Caudate nucleus (tissue), 63 donors: ENCODE measurements at places on chromosomes 13 and 19.
A peak's percentile ranks its signal among the peaks of the same experiment; 100 is the strongest.

- no peak for DNase-seq
These were observed 133.3 kb upstream of the WASF3 start for GRCh38 chr13:26424181-26424580.

GRCh38 chr19:55673465-55673864 is 1.6 kb upstream of the EPN1 start:
- no peak for DNase-seq

DNA sequence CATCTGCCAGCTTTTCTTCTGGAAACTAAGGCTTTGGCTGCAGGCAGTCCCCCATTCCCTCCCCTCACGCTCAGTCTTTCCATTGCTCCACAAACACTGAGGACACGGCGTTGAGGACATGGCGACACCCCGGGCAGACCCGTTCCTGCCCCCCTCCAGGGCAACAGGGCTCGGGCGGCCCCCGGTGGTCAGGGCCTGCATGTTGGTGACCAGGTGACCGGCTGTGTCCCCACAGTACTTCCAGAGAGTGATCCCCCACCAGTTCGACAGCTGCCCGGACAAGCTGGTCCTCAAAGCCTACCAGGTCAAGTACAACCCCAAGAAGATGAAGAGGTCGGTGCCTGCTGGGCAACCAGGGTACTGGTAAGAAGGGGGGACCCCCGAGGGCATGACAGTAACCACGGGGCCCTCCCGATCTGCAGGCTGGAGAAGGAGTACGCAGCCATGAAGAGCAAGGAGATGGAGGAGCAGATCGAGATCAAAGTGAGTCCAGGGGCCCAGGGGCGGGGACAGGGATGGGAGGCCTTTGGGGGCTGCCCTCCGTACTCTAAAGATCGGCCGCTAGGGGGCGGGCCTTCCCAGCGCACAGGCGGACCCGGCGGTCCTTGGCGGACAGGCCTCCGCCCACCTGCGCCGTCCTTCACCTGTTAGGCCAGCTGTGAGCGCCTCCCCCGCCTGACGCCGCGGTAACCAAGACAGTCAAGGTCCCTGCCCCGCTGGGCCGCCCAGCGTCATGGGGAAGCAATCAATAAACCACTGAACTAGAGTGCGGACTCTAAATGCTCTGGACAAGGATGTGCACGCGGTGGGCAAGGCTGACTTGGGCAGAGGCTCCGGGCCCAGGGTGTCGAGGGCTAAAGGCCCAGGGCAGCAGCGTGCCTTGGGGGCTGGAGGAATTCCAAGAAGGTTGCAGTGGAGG is 21.1 kb downstream of the PRR36 start:
- peak; percentile 54 for DNase-seq

- no peak for DNase-seq
These were observed 11.3 kb upstream of the PLA2G4C start for GRCh38 chr19:48121909-48122371.

- no peak for DNase-seq
These were observed 27.3 kb downstream of the LRFN3 start for GRCh38 chr19:35963514-35963913.

DNA sequence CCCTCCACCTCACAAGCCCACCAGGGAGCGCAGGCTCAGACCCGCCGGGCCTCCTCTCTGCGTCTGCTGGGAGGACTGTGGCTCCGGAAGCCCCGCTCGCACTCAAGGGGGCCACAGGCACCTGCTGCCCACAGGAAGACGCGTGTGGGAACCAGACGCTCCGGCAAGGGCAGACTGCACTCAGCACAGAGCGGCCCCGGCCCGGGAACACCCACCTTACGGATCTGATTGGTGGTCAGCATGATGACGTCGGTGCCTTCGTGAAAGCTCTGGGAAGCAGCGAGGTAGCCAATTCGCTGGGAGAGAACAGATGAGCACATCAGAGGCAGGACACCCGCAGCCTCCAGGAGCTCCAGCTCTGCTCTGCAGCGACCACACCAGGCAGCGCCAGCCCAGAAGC is 14.6 kb downstream of the AP3D1 start:
- no peak for DNase-seq

DNA sequence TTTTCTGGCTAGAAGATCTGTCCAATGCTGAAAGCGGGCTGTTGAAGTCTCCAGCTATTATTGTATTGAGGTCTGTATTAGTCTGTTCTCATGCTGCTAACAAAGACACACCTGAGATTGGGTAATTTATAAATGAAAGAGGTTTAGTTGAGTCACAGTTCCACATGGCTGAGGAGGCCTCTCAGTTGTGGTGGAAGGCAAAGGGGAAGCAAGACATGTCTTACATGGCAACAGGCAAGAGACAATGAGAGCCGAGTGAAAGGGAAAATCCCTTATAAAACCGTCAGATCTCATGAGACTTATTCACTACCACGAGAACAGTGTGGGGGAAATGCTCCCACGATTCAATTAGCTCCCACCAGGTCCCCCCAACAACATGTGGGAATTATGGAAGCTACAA is 980.4 kb downstream of the SLITRK5 start:
- no peak for DNase-seq

DNA sequence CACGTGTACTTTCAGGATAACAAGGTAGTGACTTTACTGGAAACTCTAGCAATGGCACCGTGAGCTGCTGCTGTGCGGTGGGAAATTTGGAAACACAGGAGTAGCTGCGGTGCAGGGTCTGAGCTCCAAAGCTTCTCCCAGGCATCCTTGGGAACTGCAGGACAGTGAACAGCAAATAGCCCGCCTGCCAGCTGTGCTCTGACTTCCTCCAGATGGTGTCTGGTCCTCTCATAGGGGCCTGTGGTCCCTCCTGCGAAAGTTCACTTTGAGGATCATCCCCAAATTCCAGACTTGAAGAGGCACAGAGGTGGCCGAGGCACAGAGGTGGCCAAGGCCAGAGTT is 287.3 kb upstream of the MAB21L1 start:
- no peak for DNase-seq

- DNase-seq, result no peak
These were observed 95.2 kb downstream of the GGACT start for GRCh38 chr13:100493418-100493817.

GRCh38 chr13:29799041-29799440 is 51.4 kb downstream of the UBL3 start:
- no peak for DNase-seq

GRCh38 chr19:55493052-55493644 is 4.9 kb downstream of the SSC5D start:
- no peak for DNase-seq

DNA sequence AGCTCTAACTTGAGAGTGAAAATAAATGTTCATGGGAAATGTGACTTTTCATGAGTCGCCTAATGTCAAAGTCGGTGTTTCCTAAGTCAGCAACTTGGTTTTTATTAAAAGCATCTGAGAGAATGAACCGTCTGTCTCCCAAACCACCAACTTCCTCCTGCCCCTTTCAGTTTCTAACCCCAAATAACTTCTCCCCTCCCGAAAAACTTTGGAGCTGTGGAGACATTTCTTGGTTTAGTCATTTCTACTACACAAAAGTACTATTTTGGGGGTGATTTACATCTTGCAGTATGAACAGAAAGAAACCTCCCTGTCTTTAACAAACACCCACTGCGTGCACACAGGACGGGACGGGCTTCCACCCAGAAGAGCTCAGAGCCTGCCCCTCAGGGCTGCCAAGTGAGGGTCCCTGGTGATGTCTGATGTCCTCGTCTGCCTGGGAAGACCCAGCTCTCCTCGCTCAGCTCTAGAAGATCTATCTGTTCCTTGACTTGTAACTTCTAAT is 65.0 kb downstream of the RASA3 start:
- no peak for DNase-seq

DNA sequence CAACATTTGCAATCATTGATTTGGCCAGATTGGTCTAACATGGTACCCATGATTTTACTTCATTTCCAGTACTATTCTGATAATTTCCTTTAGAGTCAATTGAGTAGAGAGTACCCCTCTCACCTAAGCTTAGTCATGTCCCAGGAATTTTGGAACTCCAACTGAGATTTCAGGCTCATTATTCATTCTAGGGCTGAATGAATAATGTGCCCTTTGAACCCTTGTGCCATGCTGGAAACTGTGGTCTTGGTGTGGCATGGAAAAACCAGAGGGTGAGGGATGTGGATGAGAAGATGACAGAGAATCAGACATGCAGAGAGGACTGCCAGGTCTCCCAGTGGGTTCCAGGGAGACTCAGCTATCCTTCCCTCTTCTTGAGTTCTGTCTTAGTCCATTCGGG is 30.2 kb downstream of the ITM2B start:
- no peak for DNase-seq

- no peak for DNase-seq
These were observed 116.0 kb upstream of the ARGLU1 start for GRCh38 chr13:106683918-106684317.

DNA sequence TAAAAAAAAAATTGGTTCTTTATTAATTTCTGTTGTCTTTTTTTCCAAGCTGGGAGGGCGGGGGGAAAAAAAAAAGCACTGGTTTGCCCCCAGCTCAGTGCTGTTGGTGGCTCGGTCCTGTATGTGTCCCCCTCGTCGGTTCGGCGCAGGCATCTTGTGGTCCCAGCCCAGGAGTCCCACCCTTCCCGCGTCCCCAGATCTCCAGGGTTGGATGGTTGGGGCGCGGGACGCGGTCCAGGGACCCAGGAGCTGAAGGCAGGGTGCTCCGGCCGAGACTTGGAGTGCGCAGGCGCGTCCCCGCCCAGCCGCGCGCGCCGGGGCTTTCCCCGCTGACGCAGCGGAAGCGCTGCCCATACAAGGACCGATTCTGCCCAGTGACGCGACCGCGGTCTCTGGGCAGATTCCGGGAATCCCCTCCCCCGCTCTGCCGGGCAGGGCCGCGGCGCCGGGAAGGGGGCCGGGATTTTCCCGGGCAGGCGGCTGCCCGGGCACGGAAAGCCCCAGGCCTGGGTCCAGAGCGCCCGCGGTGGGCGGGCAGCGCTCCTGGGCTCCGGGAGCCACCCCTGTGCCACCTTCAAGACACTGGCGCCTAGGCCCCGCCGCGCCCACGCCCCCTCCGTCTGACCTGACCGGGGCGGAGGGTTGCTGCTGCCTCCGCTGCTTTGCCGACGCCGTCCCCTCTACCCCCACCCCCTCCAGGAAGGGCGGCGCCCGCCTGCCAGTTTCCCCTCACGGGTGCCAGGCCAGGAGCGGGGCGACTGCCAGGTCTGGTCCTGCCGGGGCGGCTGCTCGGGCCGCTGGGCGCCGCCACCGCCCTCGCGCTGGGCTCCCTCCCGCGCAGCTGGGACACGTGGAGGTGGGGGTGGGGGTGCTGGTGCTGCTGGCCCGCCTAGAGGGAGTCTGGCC is 2.3 kb downstream of the JUNB start:
- peak; percentile 78 for DNase-seq

GRCh38 chr19:41064974-41065569 is 23.2 kb upstream of the CYP2A13 start:
- no peak for DNase-seq

- no peak for DNase-seq
These were observed 302.7 kb downstream of the FGF9 start for GRCh38 chr13:21973437-21974125.

DNA sequence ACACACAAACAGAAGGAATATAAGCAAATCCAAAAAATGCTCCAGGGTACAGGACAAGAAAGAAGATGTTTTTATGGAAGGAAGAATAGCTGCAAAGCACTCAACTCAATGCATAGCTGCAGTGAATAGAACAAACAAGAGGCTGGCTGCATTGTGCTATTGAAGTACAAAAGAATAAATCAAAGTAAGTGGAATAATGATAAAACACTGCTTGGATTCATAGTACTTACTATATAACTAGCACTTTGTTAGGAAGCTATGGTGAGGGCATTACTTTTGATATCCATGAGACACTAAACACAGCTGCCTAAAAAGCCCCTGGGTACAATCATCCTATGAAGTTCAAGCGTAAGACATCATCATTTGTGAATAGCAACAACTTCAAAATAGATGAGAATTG is 350.1 kb downstream of the PCDH9 start:
- no peak for DNase-seq

GRCh38 chr19:49110567-49110966 is 3.6 kb upstream of the LIN7B start:
- no peak for DNase-seq

DNA sequence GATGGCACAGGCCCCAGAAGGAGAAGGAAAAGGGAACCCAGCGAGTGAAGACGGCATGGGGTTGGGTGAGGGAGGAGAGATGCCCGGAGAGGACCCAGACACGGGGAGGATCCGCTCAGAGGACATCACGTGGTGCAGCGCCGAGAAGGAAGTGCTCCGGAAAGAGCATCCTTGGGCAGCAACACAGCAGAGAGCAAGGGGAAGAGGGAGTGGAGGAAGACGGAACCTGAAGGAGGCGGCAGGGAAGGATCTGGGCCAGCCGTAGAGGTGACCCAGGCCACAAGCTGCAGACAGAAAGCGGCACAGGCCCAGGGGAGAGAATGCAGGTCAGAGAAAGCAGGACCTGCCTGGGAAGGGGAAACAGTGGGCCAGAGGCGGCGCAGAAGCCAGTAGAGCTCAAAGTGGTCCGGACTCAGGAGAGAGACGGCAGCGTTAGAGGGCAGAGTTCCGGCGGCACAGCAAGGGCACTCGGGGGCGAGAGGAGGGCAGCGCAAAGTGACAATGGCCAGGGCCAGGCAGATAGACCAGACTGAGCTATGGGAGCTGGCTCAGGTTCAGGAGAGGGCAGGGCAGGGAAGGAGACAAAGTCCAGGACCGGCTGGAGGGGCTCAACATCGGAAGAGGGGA is 1.1 kb downstream of the PPP1R12C start:
- peak; percentile 22 for DNase-seq

DNA sequence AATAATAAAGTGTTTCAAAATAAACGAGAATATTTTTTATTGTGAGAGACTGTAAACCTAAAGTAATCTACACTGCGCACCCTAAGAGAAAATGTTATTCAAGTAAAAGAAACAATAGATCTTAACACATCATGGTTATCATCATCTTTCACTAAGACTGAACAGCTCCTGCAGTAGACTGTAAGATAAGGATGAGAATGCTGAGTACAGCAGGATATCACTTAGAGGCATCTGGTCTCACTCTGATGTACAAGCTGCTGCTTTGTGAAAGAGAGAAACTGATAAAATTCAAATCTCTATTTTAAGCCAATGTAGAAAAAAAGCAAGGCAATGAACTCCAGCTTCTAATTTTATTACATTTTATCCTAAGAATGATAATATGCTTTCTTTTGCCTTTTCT is 261.7 kb upstream of the HTR2A start:
- DNase-seq, result no peak

GRCh38 chr13:26054896-26055295 is 3.1 kb upstream of the SHISA2 start:
- no peak for DNase-seq

- no peak for DNase-seq
These were observed 22.0 kb downstream of the USPL1 start for GRCh38 chr13:30639671-30640070.

DNA sequence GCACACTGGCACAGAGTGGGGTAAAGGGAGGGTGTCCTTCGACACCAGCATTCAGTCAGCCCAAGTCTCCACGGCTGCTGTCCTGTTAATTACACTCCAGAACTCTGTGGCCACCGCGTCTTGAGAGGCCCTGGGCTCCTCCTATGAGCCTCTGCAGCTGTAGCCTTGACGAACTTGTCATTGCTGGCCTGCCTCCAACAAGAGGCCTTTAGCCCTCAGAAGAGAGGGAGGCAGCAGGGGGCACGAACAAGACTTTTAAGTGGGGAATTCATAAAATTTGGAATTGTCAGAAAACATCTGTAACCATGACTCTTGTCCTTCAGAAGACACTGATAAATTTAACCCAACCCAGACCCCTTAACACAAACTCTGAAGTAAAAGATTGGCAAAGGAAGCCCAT is 241.9 kb downstream of the UQCRFS1 start:
- no peak for DNase-seq

GRCh38 chr19:31334101-31334848 is 15.0 kb downstream of the TSHZ3 start:
- DNase-seq, result no peak

GRCh38 chr19:42105368-42105767 is 26.9 kb downstream of the POU2F2 start:
- no peak for DNase-seq

GRCh38 chr19:51815043-51815442 is 20.1 kb downstream of the FPR3 start:
- DNase-seq, result no peak
